Cerebellum (tissue), 4 donors: ENCODE measurements at places on chromosomes 16 and 17. TPM values are rescaled to one million over a fixed set of nuclear protein-coding genes. Genes with fewer than 3 reads are reported as not detected.

The TBC1D3H gene
- not detected for total RNA-seq

The SUZ12 gene
- total RNA-seq: 33.9 TPM

The KRTAP29-1 gene
- total RNA-seq: not detected

The TMEM235 gene
- 1.6 TPM for total RNA-seq

The EPOP gene
- 0.82 TPM for total RNA-seq

The GAST gene
- not detected for total RNA-seq

The TPSAB1 gene
- total RNA-seq: 0.27 TPM

The GNG13 gene
- not detected for total RNA-seq

DNA sequence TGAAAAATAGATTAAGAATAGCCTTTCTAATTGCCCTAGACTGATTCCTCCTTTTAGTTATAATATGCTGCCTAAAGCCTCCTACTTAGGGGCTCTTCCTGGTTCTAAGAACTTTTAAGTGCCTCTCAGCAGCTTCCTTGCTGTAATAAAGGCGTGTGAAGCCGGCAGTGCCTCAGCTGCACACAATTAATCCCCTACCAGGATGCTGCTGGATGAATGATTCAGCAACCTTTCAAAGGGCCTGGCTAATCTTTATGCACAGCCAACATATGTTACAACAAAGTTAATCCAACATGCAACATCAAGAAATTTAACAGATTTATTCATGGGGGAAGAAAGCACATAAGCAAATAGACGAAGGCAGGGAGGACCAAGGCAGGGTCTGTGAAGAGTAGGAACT lies 145.2 kb downstream of the PMP22 start:
- DNase-seq: no peak

- DNase-seq: no peak
Measured at GRCh38 chr17:19928299-19928698, 49.3 kb downstream of the AKAP10 start.

DNA sequence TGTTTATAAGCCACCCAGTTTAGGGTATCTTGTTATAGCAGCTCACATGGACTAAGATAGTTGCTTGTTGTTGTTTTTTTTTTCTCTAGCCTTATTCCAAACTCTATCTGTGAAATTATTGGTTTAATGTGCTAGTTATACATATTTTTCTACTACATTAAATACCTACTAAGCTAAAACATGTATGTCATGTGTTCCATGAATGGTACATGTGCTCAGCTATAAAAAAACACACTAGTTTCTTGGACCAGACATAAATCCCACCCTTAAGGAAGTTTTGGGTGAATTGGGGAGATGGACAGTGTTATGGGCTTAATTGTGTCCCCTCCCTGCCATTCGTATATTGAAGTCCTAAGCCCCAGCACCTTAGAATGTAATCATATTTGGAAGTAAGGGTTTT lies 19.8 kb downstream of the ITPRIPL2 start:
- DNase-seq: no peak

GRCh38 chr16:12871784-12872183 lies 29.6 kb upstream of the SHISA9 start:
- no peak for DNase-seq

DNA sequence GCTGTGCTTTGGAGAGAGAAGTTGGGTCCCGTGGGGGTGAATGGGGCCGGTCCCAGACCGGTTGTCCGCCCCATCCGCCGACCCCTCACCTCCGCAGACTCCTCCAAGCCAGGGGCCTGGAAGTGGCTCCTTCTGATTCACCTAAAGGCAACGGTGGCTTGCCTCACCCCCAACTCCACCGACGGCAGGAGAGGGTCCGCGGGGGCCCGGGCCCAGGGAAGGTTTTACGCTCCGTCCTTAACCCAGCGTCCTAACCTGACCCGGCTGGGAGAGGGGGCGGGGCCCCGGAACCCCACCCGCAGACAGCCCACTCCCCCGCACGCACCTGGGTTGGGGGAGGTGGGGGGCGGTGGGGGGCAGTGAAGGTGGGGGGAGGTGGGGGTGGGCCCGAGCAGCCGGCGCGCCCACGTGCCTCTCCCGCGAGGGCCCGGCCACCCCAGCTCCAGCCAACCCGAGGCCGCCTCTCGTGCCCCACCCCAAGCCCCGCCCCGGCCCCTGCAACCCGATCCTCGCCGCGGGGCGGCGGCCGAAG lies 12.7 kb upstream of the CD300A start:
- peak; percentile 90 for DNase-seq

DNA sequence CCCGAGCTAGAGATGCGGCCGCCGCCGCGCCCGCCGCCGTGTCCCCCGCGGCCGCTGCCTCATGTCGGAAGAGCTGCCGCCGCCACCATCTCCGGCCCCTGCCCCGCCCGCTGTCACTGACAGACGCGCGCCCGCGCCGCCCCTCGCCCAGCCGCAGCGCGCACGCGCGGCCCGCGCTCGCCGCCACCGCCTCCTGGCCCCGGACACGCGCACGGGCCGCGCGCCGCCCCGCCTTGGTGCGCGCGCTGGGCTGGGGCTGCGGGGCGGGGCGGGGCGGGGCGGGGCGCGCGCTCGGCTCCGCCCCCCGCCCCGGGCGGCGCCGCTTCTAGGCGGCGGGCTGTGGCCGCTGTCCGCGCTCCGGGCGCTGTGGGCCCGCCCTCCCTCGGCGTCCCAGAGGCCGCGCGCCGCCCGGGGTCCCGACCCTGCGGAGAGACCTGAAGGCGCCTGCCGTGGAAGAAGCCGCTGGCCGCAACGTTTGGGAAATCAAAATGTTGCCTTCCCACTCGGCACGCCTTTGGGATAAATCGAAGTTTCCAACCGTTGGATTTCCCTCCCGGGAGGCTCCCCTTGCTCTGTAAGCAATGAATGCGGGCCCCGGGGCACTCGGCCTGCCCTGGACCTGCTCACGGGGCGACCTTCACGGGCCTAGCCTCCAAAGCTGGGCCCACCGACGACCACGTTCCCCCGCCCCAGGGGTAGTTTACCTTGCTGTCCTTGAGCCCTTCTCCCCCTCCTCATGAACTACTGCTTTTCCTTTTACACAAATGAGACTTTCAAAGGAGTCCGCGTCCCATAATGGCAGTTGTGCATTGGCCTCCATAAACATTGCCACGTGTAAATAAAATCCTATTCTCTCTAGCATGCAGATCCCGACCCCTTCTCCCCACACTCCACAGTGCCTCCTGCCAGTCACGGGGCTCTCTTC lies at the start of gene ADCY9:
Gene ADCY9 (minus strand): TSS at position 118 of the 925 bp plus-strand sequence. CDS start 1,000 bp downstream, outside the sequence.
- peak; percentile 96 for DNase-seq

GRCh38 chr16:81560979-81561657 lies 116.5 kb downstream of the CMIP start:
- DNase-seq: no peak

DNA sequence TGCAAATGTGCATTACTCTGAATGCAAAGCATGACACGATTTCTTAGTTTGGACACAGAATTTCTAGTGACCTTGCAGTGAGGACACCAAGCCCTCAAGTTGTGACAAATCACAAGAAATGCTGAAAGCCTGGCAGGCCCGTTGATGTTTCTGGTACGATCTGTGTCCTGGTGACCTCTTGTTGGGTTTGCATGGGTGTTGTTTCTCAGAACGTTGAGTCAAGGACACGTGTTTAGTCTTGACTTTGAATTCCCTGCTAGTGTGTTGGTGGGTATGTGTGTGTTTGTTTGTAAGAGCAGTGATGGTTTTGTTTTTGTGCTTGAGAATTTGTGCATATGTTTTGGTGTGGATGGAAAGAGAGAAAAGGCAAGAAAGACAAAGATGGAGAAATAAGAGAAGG lies 37.8 kb upstream of the MAF start:
- no peak for DNase-seq

GRCh38 chr16:54216688-54217087 lies 69.9 kb downstream of the IRX3 start:
- DNase-seq: no peak

- DNase-seq: no peak
Measured at GRCh38 chr16:89407925-89408300, 82.4 kb downstream of the ANKRD11 start.

- DNase-seq: no peak
Measured at GRCh38 chr17:2215616-2216364, 87.8 kb downstream of the SMG6 start.

DNA sequence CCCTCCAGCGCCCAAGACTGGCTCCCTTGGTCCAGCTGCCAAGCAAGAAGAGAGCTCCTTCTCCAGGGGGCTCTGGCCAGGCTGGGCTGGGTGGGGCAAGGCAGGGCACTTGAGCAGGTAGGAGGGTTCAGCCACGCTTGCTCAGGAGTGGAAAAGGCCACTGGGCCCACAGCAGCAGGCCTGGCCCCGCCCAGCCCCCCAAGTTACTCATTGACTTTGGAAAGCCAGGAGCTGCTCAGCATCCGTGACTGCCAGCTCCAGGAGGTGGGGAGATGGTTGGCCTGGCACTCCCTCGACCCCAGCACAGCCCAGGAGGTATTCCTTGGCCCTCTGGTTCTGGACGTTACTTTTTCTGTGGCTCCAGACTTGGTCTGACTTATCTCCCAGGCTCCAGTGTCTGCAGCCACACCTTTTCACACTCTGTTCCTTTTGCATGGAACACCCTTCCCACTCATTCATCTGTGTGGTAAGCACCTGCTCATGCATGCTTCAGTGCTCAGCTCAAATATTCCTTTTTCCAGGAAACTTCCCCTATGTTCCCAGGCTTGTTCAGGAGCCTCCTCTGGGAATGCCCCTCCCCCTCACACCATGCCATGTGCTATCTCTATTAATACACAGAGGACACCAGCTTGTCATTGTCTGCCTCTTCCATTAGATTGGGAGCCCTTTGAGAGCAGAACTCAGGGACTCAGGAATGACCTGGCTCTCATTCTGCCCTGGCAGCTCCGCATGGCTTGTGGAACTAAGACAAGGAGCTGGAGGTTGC lies at the start of gene CDH16:
Gene CDH16 (minus strand): TSS at position 83 of the 766 bp plus-strand sequence. CDS start 820 bp downstream, outside the sequence.
- DNase-seq: no peak

DNA sequence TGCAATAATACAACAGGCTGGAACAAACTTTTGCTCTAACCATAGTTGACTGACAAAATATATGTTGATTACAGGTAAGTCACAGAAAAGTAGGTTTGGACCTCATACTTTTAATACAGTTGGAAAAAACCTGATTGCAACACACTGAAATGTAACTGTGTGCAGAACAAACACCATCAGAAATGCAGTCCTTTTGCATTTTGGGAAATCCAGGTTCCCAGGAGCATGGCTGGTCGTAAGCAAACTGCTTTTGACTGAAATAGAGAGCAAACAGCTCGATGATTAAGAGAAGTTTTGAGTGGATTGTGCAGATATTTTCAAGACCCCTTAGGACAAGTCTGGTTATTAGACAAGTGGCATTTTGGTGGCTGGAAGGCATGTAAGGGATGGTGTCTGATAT lies 8.0 kb downstream of the IGF2BP1 start:
- DNase-seq: no peak

DNA sequence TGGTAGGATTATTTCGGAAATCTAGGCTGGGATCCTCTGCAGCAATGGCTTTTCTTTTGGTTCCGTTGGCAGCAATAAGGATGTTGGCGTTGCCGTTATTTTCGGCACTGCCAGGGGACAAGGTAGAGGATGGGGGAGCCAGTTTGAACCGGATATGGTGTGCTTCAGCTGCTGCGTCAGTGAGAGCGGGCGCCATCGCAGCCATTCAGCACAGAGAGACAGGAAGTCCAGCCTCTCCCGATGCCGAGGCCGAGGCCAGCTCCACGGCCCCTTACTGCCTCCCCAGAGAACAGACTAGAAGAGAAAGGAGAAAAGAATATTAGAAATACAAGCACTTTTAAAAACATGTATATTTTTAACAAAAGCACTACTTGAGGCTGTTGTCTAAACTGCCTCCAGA lies 21.3 kb downstream of the KANSL1 start:
- no peak for DNase-seq

DNA sequence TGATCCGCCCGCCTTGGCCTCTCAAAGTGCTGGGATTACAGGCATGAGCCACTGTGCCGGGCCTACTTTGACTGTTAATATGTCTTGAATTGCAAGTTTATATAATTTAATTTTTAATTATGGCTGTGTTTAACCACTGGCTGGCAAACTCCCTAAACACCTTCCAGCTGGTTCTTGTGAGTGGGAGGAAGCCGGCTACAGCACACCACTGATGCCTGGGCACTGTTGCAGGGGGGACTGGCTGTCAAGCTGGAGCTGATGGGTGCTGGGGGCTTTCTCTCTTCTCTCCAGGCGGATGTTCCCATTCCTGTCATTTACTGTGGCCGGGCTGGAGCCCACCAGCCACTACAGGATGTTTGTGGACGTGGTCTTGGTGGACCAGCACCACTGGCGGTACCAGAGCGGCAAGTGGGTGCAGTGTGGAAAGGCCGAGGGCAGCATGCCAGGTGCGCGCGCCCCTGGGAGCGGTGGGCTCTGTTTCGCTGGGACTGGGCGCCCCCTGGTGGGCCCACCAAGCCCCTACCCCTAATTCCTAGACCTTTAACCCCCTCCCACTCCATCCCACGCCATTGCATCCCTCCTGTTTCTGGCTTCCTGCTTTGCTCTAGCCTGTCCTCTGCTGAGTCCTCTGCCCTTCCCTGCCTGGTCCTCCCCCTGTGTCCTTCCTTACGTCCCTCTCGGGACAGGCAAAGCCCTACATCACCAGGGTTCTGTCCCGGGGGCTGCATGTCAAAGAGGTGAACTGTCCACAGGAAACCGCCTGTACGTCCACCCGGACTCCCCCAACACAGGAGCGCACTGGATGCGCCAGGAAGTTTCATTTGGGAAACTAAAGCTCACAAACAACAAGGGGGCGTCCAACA lies 9.5 kb downstream of the TBX21 start:
- no peak for DNase-seq

DNA sequence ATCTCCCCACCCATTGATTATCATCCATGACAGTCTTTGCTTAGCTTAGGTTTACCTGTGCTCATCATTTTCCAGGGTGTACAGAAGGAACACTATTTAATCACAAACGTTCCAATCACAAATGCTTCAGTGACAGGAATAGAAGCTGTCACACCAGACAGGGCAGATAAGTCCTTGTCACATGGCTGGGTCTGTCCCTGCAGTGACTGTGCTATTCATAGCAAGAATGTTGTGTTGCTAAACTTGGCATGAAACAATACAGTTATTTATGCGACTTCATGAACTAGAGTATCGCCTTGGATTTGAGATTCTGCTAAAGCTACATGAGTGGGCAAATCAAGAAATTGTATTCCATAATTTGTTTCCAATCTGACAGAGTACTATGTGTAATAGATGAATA lies 108.4 kb downstream of the CDH13 start:
- DNase-seq: no peak

- DNase-seq: no peak
Measured at GRCh38 chr17:38587947-38588787, 17.6 kb downstream of the SRCIN1 start.

DNA sequence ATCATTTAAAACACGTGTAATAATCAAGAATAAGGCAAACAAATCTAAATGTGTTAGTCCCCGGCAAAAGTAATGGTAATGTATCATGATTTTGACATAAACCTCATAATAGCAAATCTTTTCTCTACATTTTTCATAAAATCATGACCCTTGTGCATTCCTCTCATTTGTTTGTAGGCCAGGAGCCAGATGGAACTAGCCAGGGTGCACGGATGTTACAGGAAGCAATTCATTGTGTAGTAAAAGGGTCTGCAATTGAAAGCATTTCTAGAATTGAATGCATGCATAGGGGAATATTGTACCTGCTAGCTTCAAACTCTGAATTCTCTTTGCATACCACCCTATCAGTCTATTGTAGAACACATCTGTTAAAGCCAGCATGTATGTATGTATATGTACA lies 66.6 kb downstream of the CNTNAP4 start:
- DNase-seq: peak; percentile 32

GRCh38 chr17:29791336-29792080 lies 138.5 kb downstream of the SSH2 start:
- DNase-seq: no peak
